Aorta (tissue), 5 donors: ENCODE measurements at places on chromosomes 16 and 17. TPM values are rescaled to one million over a fixed set of nuclear protein-coding genes. Genes with fewer than 3 reads are reported as not detected.

CA7 gene
- total RNA-seq = not detected

KIF19 gene
- total RNA-seq = 5.1 TPM

PTX4 gene
- total RNA-seq = 0.33 TPM

DNA sequence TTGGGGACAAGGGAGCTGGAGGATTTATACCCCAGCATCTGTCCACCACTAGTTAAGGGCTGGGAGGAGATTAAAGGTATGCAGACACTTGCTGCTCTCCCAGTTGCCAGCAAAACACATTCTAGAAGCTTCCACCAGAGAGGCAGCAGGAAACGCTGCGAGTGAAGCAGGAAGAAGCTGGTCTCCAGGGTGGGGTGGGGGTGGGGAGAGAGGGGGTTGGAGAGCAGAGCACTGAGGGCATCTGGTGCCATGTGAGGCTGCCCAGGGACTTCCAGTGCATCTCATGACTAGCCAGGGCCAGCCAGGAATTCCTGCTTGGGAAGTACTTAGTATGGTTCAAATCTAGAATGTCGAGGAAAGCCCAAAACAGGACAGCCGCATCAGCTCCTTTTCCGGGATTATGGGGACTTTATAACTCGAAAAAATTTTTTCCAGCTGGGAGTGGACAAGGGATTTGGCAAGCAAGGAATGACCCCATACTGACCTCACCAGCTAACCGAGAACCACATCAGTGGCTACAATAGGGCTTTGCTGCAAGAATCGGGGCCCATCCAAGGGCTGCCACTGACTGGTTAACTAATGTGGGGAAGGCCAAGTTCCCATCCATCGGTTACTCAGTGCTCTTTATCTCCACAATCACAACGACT, 26.2 kb upstream of the AXIN2 start:
- H3K36me3 ChIP-seq = no peaks in the 10 kb centered on the region
- no peak overlapping the region for H3K4me3 ChIP-seq
- DNase-seq = no peak
- H3K4me1 ChIP-seq = no peaks in the 10 kb centered on the region
- no peaks in the 10 kb centered on the region for H3K27me3 ChIP-seq

GRCh38 chr16:56769677-56770076, 39.7 kb downstream of the NUP93 start:
- no peak overlapping the region for H3K27ac ChIP-seq
- H3K4me3 ChIP-seq = no peak overlapping the region
- no peak for DNase-seq
- no peaks in the 10 kb centered on the region for H3K27me3 ChIP-seq
